NCI-H774 (cell line): ENCODE measurements at places on chromosomes 13 and 19.

GRCh38 chr13:44971656-44972595, 17.3 kb downstream of the NUFIP1 start:
- DNase-seq = no peak

DNA sequence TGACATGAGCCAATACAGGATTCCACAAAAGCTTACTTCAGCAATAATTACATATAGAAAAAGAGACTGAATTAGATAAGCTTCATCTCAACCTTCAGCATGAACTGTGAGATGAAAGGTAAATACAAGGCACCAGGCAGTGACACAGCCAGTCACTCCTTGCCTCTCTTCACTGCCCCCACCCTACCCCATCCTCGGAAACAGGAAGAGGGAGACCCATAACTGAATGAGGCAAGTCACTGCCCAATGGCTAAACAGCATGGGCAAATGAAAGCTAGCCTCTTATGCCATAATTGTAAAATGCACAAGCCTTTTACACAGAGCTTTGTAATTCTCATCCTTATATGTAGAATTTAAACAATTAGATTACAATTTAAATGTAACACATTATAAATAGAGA, 1.7 kb downstream of the ZNF160 start:
- no peak for DNase-seq

- DNase-seq = no peak
Observed at GRCh38 chr19:28332351-28332750, 880.6 kb downstream of the UQCRFS1 start.

- no peak for DNase-seq
Observed at GRCh38 chr13:71056581-71056980, 810.4 kb downstream of the DACH1 start.

DNA sequence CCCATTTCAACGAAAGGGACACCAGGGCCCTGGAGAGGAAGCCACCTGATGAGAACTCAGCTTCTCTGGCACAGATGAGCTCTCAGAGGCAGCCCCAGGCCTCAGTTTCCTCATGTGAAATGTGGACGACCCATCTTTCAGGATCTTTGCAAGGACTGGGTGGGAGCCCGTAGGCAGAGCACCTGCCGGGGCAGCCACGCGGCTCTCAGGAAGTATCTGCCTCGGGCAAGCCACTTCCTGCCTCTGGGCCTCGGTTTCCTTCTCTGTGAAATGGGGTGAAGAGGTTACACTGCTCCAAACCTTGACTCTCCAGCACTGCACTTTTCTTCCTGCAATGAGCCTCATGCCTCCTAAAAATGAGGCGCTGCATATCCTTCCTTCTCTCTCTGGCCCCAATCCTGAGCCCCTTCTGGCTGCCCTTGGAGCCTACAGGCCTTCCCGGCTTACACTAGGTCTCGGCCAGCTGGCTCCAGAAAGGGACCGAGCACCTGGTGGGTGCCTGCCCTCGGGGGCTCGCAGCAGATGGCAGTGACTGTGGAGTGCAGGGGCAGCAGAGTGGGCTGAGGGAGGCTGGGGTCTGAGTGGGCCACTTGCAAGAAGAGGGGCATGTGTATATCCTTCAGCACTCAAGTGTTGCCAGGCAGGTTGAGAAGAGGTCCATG, 3.5 kb downstream of the SSBP4 start:
- DNase-seq = no peak

DNA sequence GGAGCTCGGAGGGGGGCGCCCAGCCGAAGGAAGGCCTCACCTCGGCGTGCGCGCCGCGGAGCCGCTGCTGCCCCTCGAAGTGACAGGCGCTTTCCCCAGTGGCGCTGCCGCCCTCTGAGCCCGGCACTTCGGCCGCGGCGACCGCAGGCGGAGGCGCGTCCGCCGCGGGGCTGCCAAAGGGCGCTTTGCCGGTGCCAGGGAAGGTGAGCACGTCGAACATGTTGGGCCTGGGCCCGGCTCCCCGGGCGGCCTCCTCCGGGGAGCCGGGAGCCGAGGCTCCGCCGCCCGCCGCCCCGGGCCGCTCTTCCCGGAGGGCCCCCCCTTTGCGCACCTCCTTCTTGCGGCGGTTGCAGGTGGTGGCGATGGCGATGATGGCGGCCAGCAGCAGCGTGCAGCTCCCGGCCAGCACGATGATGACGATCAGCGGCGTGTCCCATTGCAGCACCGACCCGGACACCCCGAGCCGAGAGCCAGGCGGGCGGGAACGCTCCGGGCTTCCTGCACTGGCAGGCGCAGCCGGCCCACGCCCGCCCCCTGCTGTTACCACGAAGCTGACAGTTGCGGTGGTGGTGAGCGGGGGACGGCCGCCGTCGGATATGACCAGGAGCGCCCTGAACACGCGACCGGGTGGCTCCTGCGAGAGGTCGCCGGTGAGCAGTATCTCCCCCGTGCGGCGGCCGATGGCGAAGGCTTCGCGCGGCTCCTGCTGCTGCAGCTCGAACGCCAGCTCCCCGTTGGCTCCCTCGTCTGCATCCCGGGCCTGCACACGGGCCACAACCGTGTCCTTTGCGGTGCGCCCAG, 2.5 kb downstream of the PCDH8 start:
- DNase-seq = no peak

- peak; percentile 21 for DNase-seq
Observed at GRCh38 chr13:101979825-101980224, 422.0 kb downstream of the FGF14 start.

- peak; percentile 13 for DNase-seq
Observed at GRCh38 chr13:96822895-96823294, 171.4 kb downstream of the OXGR1 start.

GRCh38 chr19:48386981-48387380, 4.4 kb downstream of the KDELR1 start:
- no peak for DNase-seq

GRCh38 chr19:44640518-44640917, 3.2 kb upstream of the PVR start:
- no peak for DNase-seq

GRCh38 chr13:66578305-66578704, 651.8 kb downstream of the PCDH9 start:
- DNase-seq = no peak

DNA sequence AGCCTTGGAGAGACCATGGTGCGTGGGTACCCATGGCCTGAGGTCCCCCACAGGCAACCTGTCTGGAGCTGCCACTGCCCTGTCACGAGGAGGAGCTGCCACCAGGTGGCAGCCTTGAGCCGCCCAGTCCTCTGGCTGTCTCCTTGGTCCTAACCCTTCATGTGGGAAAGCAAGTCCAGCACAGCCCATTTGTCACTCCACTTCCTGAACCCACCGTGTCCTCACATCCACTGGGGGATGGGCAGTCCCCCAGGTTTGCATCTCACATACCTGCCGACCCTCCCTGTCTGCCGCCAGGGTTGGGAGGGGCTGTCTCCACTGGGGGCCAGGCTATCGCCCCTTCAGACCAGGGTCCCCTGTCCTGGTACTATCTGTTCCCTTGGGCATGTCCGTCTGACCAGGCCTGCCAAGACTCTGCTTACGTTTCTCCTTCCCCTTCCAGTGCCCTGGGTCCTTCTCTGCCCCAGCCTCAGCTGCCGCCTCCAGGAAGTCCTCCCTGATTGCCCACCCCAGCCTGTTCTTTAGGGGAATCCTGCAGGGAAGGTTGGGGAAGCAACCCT, 4.5 kb downstream of the FAM174C start:
- DNase-seq = peak; percentile 66

GRCh38 chr19:42244347-42245220, 2.2 kb upstream of the GSK3A start:
- peak; percentile 91 for DNase-seq

GRCh38 chr19:35729763-35730162, 12.0 kb downstream of the KMT2B start:
- no peak for DNase-seq

DNA sequence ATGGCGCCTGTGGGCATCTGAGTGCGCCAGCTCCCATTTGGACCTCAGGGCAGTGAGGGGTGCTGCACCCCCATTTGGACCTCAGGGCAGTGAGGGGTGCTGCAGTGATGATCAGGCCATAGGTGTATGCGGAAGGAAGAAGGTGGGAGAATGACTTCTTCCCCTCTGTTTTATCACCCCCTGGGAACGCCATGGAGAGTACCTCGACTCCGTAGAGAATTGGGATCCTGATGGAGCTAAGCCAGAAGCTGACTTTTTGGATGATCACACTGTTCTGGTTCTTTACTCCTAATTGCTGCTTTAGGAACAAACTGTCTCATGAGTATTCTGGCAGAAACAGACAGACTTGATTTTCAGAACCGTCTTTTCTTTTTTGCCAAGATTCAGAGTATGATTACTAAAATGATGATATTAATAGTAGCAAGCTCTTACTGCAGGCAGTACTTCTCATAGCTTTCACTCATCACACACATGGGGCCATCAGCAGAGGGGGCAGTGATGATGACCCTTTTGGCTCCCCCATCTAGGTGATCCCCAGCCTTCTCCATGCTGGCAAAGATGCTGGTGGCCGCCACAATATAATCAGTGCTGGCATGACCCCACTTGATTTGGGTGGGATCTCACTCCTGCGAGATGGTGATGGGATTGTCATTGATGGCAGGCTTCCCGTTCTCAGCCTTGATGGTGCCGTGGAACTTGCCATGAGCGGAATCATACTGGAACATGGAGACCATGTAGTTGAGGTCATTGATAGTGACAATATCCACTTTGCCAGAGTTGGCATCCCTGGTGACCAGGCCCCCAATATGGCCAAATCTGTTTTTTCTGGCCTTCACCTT, 10.3 kb upstream of the UBAC2 start:
- DNase-seq = no peak

- no peak for DNase-seq
Observed at GRCh38 chr19:16375936-16376185, 51.2 kb downstream of the KLF2 start.

- DNase-seq = no peak
Observed at GRCh38 chr19:13887517-13887916, 10.6 kb downstream of the NANOS3 start.

DNA sequence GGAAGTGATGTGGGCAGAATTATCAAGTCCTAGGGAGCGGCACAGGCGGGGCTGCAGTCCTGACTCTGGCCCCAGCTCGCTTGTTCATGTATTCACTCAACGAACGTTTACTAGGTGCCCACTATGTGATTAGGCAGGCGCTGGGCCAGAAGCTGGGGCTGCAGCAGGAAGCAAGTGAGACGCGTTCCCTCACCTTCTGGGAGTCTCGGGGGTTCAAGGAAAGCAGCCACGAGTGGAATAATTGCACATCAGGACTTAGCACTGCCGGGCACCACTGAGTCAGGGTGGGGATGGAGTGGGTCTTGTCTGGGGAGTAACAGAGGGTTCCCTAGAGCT, 2.5 kb upstream of the LMTK3 start:
- DNase-seq = no peak

DNA sequence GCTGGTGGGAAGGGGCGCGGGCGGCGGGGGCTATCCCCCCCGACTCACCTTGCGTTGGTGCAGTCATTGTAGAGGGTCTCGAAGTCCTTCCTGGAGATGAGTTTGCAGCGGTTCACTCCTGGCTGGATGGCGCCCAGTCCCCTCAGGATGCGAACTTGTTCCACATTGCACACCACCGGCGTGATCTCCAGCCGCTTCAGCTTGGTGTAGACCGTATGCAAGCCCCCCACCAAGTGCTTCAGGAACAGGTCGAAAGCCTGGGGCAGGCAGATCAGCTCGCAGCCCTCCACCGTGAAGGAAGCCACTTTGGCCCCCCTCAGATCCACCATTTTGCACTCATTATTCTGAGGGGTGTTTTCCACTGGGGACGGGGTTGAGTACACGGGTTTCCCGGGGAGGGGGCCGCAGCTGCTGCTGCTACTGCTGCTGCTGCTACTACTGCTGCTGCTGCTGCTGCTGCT, 1.1 kb downstream of the DACH1 start:
- no peak for DNase-seq

- no peak for DNase-seq
Observed at GRCh38 chr13:112145551-112146360, 78.8 kb downstream of the SOX1 start.

- no peak for DNase-seq
Observed at GRCh38 chr13:56347014-56347413, 793.7 kb upstream of the PRR20A start.
